DMS 273 treated with DMSO at 0.1 percent for 48 hours (cell line): ENCODE measurements at places on chromosomes 5 and 9.

GRCh38 chr5:152532714-152533113 lies 127.6 kb upstream of the NMUR2 start:
- DNase-seq, result no peak

DNA sequence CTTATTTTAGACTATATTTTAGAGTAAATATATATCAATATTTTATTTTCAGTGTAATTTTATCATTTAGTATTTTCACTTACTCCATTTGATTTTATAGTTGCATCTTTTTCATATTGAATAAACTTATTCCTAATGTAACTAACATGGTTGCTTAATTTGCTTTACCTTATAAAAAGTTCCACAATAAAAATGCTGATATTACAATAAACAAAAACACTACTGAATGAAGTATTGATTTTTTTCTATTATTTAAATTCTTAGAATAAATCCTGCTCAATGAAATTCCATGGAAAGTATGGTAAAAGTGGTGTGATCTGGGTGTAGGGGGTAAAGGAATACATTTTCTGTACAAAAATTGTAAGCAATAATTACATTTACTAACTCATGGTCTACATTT lies 2074.9 kb upstream of the C9orf72 start:
- no peak for DNase-seq

DNA sequence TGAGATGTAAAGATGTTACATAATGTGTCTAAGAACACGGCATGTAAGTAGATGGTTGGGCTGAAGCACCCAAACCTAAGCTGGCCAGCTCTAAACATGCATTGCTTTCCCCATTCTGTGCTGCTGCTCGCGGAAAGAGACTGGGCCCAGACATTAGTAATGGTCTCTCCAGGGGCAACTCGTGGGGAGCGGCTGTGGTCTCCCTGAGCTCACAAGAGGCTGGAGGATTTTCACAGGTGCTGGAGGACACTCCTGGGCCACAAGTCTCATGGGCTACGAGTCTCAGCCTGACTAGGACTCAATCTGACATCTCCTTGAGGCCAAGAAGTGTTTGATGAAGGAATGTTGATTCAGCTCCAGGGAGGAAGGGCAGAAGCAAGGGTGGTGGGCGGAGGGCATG lies 92.7 kb upstream of the PTCH1 start:
- DNase-seq, result no peak

- DNase-seq, result no peak
Measured at GRCh38 chr5:17157916-17158529, 59.4 kb upstream of the BASP1 start.

GRCh38 chr5:114053372-114053771 lies 308.5 kb upstream of the KCNN2 start:
- DNase-seq, result no peak

- DNase-seq, result no peak
Measured at GRCh38 chr5:84306601-84307000, 78.1 kb downstream of the EDIL3 start.

GRCh38 chr9:72407114-72407513 lies 42.1 kb upstream of the ZFAND5 start:
- no peak for DNase-seq

- DNase-seq, result no peak
Measured at GRCh38 chr5:141951332-141951781, 6.6 kb downstream of the PCDH12 start.

- DNase-seq, result peak; percentile 70
Measured at GRCh38 chr5:177404641-177405179, 4.2 kb upstream of the PFN3 start.

GRCh38 chr9:85024374-85024773 lies 354.8 kb downstream of the NTRK2 start:
- DNase-seq, result no peak

DNA sequence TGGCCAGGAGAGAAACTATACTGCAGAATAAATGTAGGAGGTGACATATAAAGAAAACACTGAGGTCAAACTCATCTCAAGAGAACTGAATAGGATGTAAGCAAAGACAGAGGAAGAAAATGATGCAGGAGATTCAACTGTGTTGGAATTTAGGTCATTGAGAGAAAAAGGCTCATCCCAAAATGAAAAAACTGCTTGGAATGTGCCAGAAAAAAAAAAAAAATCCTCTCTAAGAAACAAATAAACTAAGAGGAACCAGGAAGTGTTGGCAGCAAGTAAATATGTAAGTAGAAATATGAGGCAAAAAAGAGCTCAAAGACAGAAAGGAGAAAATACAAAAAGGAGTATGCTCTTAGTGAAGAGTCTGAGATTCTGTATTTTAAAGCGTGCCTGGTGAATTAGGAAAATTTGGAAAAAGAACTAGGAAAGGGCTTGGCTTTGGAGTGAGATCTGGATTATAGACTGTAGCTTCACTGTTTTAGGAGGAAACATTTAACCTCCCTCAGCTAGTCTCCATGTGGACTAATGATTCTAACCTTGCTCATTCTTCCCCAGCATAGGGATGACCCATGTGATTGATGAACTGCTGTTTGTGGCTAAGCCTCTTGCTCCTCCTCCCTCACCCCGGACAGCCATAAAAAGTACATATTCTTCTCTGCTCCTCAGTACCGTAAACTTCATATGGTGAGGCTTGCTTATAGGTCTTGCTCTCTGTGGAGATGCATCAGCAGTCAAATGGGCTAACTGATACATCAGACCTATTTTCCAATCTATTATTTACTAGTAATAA lies 185.6 kb upstream of the POU5F2 start:
- no peak for DNase-seq

DNA sequence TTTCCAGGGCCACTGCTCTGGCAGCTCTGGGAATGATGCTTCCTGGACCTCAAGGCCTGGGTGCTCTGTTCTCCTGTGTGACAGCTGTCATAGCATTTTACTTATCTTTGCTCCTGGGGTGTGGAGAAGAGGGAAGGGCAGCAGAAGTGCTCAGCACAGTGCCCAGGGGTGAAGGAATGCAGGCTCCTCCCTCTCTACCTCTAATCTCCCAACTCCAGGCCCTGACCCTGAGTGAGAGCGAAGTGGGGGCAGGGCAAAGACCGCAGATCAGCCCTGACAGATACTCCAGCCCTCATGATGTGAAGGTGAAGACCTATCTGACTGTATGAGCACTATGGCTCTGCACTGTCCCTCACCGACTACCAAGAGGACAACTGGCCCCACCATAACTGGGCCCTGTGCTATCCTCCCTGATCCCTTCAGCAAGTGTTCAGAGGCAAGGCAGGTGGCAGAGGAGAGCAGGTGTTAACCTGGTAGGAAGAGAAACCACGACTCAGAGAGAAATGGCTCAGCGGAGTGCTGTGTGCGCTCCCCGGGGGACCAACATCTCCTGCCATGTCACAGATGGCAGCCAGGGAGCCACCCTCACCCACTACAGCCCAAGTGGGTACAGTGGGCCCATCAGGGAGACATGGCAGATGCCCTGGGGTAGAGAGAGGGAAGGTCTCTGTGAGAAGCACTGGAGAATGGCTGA lies 16.8 kb downstream of the ACSL6 start:
- DNase-seq, result no peak

DNA sequence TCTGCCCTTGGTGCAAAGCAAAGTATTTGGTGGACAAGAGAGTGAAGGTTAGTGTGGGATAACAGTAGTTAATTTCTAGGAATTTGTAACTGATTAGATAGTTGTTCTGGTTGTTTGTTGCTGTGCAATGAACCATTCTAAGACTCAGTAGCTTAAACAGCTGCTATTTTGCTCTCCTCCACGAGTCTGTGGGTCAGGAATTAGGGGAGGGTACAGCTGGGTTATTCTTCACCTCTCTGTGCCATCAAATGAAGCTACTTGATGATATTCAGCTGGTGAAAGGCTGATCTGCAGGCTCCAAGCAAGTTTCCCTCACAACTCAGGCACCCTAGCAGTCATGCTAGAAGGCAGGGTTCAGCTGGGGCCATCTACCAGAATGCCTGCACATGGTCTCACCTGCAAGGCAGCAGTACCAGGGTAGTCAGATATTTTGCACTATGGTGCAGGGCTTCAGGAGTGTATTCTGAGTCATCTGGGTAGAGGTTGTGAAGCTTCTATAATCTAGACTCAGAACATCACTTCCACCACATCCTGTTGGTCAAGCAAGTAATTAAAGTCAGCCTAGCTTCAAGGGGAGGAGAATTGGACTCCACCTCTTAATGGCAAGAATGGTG lies 159.5 kb upstream of the SLC28A3 start:
- no peak for DNase-seq

DNA sequence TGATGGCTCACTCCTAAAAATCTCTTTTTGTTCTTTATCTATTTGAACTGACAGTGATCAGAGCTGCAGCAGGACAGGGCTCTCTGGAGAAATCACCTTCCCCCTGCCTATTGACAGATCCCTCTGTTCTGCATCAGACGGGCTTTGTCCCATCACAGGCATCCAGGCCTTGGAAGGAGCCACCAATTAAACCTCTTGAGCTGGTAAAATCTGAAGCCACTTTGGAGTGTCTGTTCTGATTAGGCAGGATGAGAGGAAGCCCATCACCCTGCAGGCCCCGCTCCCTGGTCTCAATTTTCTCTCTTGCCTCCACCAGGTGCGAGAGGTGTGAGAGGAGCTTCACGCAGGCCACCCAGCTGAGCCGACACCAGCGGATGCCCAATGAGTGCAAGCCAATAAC lies 97.7 kb downstream of the PRDM6 start:
- DNase-seq, result no peak

DNA sequence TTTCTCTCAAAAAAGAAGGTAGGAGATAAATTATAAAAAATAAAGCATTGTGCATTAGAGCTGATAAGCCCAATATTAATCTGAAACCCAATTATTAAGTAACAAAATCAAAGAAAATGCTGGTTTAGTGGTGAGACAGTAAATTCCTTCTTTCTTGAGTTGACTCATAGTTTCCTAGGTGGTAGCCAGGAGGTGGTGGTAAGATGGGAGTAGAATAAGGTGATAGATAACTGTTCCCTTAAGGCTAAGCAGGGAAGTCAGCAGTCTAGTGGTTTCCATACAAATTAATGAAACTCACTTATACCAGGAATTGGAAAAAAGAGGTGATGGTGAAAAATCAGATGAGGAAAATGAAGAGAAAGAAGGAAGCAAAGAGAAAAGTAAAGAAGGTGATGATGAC lies 23.2 kb downstream of the LYSMD3 start:
- DNase-seq, result no peak

DNA sequence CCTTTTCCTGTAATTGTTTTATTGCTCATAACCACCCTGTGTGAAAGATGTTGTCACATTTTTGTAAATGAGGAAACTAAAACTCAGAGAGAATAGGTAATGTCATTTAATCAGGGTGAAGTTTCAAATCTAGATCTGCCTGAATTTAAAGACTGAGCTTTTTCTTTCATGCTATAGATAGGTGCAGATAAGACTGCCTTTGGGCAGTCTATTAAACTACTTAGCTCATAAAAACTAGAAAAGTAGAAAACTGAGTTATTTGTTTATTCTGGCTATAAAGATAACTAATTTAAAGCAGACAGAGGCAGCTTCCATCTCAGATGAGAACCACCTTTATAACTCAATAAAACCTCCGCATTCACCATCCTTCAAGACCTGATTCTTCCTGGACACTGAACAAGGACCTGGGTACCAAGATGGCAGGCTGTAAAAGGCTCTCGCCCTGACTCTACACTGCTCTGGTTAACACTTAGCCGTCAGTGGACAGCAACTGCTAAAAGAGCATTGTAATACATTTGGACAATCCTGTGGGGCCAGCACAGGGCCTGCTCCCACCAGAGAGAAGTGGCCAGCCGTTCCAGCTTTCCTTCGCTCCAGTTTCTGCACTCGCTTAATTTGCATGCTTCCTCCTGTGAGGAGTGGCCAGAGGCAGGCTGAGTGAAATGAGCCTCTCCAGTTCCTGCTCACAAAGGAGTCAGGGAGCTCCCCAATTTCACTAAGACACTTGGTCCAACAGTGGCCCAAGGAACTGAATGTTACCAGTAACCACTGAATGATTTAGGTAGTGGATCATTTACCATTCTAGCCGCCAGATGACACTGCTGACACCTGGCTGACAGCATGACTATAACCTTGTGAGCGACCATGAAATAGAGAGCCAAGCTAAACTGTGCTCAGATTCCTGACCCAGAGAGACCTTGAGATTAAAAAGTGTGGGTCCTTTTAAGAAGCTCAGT lies 566.4 kb downstream of the EFNA5 start:
- no peak for DNase-seq

GRCh38 chr5:59322894-59323293 lies 570.6 kb downstream of the PDE4D start:
- no peak for DNase-seq

DNA sequence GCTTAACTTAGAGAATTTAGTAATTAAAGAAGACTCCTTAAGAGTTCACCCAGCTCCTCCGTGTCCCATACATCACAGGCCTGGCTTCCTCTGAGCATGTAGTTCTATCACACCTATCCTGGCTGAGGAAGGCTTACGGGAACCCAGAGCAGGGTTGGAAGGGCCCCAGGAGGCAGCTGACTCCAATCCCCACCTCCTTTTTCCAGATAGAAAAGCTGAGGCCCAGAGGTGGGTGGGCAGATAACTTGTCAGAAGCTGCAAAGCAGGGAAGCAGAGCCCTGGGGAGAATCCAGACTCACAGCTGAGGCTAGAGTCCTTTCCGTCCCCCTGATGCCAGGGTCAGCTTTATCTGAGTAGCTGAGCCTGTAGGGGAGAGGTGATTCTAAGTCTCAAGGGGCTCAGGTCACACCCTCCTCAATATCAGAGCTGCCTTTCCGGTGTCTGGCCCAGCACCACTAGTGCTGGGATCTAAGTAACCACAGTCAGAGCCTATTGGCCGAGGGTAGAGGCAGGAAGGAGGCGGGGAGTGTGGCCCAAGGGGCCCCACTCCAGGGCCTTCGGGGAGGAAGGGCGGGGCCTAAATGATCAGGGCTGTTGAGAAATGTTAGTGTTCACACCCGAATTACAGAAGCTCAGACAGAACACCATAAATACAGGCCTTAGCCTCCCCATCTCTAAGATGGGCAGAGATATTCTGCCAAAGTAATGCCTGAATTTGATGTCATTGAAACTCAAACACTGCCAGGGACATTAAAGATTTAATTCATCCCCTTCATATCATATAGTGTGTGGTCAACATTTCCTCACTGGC lies 9.9 kb downstream of the CCDC69 start:
- no peak for DNase-seq

- no peak for DNase-seq
Measured at GRCh38 chr9:12696931-12697622, 3.9 kb downstream of the TYRP1 start.

- DNase-seq, result no peak
Measured at GRCh38 chr9:97575673-97576200, 57.4 kb downstream of the TSTD2 start.

GRCh38 chr5:57684299-57684702 lies 201.7 kb upstream of the ACTBL2 start:
- peak; percentile 51 for DNase-seq

- DNase-seq, result no peak
Measured at GRCh38 chr5:31587546-31587945, 51.4 kb upstream of the PDZD2 start.

GRCh38 chr9:117104206-117104605 lies 310.7 kb downstream of the ASTN2 start:
- DNase-seq, result no peak

- no peak for DNase-seq
Measured at GRCh38 chr9:113511047-113511521, 47.6 kb downstream of the RGS3 start.
